Panc1 (cell line): ENCODE measurements at places on chromosomes 1 and 21.

DNA sequence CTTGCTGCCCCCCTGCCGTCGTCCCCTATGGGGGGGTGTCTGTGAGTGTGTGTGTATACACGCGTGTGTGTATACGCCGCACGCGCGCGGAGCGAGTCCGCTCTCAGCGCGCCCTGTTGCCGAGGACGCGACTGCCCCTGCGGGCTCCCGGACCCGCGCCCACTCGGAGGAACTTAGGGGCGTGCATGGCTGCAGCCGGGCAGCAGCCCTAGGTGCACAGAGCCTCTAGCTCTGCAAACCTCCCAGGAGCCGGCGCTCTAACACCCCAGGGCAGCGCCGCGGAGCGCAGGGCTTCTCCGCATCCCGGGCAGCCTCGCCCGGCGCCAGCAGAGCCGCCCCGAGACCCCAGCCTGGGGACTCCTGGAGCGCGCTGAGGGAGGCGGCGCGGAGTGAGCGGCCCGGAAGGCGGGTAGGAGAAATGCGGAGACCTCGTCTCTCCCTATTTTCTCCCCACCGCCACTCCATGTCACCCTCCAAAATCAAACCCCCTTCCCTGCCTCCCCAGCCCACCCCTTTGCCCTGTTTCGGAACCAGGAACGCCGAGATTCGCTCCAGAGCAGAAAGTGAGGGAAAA is 574 bp downstream of the ITPKB start:
- no peak for DNase-seq

GRCh38 chr1:235078480-235079381 is 49.9 kb downstream of the TOMM20 start:
- no peak for DNase-seq

DNA sequence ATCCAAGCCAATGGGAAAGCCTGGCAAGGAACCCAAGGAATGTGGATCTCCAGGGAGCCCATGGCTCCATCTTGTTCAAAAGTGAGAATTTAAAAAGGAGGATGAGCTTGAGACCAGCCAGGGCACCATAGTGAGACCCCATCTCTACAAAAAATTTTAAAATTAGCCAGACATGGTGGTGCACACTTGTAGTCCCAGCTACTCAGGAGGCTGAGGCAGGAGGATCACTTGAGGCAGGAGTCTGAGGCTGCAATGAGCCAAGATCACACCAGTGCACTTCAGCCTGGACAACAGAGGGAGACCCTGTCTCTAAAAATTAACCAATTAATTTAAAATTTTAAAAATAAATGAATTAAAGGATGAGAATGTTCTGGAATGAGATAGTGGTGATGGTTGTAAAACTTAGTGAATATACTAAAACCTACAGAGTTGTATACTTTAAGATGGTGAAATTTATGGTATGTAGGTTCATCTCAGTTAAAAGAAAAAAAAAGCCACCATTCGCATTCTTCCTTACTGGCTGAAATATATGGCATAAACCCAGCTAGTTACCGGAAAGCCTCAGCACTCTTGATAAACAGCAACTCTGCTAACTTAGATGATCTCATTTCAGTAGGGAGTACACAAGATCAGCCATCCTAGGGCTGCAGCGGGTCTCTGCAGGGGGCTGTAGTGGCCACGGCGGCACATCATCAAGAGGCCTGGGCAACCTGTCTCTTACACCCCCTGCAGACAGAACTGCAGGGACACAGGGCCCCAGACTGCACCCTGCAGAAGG is 48.3 kb upstream of the H6PD start:
- no peak for DNase-seq

DNA sequence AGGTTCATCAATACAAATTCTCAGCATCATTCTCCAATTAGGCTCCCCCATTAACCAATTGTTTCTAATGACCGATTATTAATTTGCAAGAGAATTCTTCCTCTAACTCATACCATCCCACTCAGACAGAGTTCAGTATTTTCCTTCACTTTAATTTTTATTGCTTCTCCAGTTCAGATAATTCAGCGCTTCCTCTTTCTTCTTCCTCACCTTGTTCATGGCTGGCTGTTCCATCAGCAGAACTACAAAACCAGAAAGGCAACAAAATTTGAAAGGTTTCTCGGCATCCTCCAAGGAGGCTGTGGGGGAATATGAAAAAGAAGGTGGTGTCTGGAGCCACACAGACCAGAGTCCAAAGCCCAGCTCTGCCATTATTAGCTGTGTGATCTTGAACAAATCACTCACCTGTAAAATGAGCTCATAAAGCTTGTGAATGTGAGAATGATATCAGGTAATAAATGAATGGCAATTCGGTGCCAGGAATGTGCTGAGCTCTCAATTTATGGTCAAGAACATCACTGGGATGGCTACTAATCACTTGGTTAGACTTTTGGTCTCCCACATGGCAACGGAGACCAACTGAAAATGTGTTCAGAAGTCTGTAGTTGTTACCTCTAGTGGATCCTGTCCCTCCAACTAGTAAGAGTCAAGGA is 11.7 kb upstream of the ZNF436 start:
- DNase-seq, result no peak

DNA sequence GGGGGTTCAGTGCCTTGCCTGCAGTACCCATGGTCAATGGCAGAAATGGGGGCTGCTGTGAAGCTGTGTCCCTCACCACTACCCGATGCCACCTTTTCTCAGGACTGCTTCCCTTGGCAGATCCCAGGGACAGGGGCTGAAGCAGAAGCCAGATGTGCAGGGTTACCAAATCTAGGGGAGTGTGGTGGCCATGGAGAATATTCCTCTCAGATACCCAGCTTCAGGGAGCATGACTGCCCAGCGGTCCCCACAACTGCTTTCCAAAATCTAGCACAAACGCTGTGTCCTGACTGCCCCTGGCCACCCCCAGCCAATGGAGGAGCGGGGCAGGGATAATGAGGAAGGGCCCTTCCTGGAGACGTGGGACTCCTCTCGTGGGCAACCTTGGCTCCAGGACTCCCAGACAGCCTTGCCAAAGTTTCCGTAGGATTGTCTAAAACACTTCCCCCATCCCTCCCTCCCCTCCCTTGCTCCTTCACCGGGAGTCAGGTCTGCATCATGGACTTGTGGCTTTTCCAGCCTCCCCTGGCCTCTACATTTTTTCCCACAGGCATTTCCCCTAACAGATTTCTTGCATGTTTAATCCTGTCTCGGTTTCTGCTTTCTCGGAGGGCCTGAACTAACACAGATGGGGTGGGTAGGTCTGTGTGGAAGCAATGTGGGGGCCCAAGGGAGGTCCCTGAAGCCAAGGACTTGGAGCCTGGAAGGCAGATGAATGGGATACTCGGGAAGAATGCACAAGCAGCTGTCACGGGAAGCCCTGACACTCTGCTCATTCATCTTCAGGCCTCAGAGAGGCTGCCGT is 80.5 kb downstream of the OMA1 start:
- DNase-seq, result no peak

- no peak for DNase-seq
Measured at GRCh38 chr1:85569737-85570404, 10.7 kb upstream of the CCN1 start.

- DNase-seq, result no peak
Measured at GRCh38 chr1:216356945-216357344, 66.3 kb downstream of the USH2A start.

DNA sequence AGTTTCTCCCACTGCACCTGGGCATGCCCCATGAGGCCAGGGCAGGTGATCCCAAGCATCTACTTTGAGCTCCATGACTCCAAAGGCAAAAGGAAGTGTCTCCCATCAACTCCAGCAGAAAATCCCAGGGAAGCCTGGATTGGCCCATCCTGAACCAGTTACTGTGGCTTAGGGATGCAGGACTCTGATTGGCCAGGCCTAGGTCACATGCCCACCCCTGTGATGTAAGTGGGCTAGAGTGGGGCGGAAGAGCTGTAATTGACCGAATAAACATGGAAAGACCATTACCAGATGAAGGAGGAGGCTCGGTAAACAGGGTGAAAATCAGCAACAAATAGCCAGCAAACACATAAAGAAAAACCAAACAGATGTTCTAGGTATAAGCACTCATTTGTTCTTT is 45.2 kb downstream of the MATN1 start:
- no peak for DNase-seq

DNA sequence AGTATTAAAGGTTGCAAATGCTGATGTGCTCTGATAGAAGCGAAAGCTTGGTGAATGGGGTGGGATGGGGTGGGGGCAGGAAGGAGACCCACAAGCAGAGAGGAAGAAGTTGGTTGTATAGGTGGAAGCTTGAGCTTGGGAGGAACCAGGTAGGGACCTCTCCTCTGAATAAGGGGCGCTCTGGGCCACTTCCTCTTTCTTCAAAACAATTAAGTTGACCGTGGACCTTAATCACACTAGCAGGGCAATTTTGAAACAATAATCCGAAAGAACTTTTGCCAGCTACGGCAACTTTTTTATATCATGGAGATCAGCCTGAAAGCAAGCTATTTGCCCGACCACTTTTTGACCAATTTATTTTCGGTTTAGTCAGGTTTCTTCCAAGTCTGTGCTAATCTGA is 1.9 kb upstream of the DYRK1A start:
- DNase-seq, result no peak

DNA sequence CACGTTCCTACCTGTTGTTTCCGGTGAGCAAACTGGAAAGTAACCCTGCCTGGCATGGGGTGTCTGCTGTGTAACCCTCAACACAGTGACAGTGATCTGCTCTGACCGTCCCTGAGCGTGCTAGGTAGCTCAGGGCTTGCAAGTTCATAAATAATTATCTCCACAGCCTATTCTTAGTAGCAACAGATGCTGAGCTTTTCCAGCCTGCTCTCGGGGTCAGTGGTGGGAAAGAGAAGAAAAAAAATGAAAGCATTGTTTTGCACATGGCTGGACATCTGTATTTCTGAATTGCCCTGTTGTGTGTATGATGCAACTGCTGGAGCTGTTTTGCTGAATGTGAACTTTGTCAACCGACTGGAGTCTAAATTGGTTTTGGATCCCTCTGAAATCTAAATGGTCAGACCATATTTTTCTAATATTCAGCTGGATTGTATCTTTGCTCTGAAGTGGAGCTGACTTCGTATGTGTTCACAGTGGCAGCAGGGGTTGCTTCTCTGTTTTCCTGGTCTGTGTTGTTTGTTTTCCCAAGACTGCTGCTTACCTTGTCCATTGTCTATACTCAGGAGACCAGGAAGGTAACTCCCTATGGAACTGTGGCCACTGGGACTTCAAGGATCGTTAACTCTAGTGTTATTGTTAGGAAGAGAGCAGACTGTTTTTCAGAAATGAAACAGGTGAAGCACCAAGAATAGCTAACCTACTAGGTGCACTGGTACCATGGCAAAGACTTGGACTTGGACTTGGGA is 27.0 kb downstream of the TGFB2 start:
- DNase-seq, result no peak

GRCh38 chr1:1157426-1157913 is 16.2 kb upstream of the TTLL10 start:
- DNase-seq, result peak; percentile 5

- DNase-seq, result no peak
Measured at GRCh38 chr1:6700853-6701436, 671 bp downstream of the DNAJC11 start.

DNA sequence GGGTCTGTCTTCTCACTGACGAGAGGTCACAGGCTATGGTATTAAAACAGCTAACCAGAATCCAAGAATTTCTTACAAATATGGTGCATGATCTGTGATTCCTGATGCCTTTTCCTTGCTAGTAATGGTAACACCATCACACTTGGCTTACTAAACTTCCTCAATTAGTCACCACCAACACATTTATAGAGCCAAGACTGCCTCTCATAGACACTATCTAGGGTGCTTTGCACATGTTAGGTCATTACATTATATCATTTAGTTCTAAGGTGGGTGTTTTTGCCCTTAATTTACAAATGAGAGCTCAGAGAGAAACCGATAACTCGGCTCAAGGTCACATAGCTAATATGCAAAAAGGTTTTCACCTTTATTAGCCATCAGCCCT is 8.7 kb downstream of the KIF21B start:
- no peak for DNase-seq

GRCh38 chr1:57517587-57518374 is 93.9 kb upstream of the DAB1 start:
- DNase-seq, result no peak

- no peak for DNase-seq
Measured at GRCh38 chr1:108972951-108973350, 9.7 kb upstream of the CLCC1 start.

DNA sequence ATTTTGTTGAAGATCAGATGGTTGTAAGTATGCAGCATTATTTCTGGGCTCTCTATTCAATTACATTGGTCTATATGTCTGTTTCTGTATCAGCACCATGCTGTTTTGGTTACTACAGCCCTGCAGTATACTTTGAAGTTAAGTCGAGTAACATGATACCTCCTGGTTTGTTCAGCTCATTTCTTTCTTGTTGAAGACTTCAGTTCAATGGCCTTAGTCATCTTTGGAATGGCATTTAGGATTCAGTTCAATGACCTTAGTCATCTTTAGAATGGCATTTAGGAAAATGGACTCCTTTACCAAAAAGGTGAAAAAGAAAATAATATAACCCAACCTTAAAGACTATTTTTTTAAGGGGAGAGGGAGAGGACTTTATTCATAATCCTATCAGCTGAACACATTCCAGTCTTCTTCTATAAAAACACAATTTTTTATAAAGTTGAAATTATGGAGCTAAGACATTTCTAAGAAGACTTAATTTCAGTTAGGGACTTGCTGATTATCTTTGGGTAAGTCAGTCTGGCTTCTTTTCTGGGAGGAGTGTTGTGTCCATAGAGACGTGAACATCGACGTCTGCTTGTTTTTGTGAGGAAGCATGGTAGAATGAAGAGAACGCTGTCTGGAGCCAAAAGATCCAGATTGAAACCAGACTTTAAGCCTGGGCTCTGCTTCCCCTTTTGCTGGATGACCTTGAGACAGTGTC is 48.3 kb downstream of the DDR2 start:
- DNase-seq, result no peak

DNA sequence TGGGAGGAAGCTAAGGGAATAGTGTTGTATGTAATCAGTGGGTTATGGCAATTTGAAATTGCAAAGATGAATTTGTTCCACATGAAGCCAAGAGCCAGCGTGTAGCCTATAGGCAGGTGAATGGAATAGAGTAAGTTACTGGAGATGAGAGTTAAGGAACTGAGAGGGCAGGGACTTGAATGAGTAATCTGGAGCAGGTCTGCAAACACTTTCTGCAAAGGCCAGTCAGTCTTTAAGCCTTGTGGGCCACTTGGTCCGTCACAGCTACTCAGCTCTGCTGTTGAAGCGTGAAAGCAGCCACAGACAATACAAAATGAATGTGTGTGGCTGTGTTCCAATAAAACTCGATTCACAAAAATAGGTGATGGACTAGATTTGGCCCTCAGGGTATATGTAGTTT is 29.2 kb downstream of the SZT2 start:
- no peak for DNase-seq

GRCh38 chr21:45196620-45197019 is 91.1 kb downstream of the POFUT2 start:
- no peak for DNase-seq

GRCh38 chr1:99374109-99374508 is 109.8 kb downstream of the PLPPR4 start:
- no peak for DNase-seq

DNA sequence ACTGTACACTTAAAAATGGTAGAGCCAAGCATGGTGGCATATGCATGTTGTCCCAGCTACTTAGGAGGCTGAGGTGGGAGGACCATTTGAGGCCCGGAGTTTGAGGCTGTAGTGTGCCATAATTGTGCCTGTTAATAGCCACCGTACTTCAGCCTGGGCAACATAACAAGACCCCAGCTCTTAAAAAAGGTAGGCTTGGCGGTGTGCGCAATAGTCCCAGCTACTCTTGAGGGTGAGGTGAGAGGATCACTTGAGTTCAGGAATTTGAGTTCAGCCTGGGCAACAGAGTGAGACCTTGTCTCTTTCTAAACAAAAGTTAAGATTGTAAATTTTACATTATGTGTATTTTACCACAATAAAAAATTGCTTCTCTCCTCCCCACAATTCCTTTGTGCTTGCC is 19.7 kb downstream of the FNBP1L start:
- DNase-seq, result no peak
